ENCODE measurements at places on chromosomes 13 and 19.

GRCh38 chr19:34229721-34230120, 24.6 kb upstream of the GARRE1 start:
- DNase-seq = no peak

DNA sequence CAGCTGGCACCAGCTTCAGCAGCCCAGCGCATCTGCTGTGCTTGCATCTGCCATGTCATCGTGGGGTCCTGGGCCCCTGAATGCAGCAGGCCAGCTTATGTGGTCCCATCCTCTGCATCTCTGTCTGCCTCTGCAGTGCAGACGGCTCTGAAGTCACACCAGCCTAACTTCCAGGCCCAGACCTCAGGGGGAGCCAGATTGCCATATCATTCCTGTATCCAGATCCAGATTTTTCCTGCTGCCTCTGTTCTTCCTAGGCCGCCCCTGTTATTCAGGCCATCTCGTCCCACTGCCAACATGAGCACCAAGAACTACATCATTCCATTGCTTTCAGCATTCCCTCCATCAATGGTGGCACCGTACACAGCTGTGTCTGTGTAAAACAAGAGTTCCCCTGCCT, 571.6 kb downstream of the UQCRFS1 start:
- no peak for DNase-seq

DNA sequence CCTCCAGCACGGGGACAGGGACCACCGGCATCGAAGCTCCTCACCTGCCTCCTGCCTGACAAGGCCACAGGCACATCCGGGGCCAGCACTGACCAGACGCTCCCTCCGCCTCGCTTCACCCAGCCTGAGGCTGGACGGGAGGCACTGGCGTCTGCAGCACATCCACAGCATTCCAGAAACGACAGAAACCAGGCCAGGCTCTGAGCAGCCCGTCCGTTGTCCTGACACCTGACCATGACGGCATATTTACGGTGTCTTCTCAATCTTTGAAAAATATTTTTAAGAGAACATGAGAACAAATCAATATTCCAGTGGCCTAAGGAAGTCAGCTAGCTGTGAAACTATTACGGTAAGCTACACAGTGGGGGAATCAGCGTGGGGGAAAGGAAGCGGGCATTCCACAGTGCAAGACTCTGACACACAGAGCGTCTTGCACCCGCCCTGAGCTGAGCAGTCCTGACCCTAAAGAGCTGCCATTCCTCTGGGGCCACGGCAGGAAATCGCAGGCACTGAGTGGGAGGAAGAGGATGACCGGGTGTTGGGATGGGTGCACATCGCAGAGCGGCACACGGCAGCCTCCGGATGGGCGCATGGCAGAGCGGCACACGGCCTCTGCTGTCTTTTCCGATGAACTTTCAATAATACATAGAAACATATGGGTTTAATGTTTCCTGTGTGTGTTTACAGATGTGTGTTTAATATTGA, 26.8 kb downstream of the RASA3 start:
- peak; percentile 32 for DNase-seq

- DNase-seq = no peak
These were observed 21.7 kb upstream of the SCEL start for GRCh38 chr13:77513719-77514335.

- no peak for DNase-seq
These were observed 20.6 kb downstream of the ZNF558 start for GRCh38 chr19:8811315-8812172.

GRCh38 chr13:89514534-89515312, 1832.8 kb upstream of the MIR17HG start:
- no peak for DNase-seq

- DNase-seq = no peak
These were observed 5.4 kb downstream of the NCLN start for GRCh38 chr19:3190921-3191805.

- no peak for DNase-seq
These were observed 33.6 kb upstream of the EDNRB start for GRCh38 chr13:77952276-77952675.

DNA sequence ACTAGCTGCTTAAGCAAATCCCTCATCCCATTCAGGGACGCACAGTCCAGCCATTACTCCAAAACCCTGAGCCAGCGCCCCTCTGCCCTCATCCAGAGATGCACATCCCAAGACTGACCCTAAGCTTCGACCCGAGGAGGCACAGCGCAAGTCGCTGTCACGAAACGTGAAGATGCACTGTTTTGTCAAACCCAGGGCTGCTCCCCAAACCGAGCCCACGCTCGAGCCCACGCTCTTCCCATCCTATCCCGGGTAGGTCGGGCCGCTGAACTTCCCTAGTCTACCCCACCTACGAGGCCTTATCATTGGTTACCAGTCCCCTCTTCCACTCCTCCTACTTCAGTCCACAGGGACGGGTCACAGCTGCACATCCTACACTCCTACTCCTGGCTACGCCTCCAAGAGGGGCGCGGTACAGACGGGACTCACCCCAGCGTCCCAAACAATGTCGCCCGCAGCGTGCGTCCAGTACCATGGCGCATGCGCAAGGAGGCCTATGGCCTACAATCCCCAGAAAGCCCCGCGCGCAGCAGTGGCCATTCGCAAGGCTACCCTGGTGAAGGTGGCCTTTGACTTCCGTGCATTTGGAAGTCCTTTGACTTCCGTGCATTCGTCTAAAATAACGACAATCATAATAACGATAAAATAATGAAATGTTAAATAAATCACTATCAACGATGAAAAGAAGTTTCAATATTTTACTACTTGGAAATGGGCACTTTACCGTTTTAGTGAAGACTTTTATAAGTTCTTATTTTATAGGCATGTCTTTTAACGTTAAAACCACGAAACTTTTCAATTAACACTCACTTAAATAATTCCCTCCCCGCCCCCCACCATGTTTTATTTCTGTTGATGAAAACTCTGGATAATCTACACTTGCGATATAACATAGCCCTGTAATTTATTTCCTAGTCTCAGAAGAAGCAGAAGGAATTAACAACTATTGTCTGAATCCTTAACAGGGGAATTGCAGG, at the start of gene ZNF285:
ZNF285 (minus strand) TSS at position 470 of the 977 bp plus-strand sequence. CDS start 4,395 bp downstream, outside the sequence.
- peak; percentile 98 for DNase-seq

- DNase-seq = peak; percentile 49
These were observed 18.2 kb upstream of the MED4 start for GRCh38 chr13:48112896-48113755.

DNA sequence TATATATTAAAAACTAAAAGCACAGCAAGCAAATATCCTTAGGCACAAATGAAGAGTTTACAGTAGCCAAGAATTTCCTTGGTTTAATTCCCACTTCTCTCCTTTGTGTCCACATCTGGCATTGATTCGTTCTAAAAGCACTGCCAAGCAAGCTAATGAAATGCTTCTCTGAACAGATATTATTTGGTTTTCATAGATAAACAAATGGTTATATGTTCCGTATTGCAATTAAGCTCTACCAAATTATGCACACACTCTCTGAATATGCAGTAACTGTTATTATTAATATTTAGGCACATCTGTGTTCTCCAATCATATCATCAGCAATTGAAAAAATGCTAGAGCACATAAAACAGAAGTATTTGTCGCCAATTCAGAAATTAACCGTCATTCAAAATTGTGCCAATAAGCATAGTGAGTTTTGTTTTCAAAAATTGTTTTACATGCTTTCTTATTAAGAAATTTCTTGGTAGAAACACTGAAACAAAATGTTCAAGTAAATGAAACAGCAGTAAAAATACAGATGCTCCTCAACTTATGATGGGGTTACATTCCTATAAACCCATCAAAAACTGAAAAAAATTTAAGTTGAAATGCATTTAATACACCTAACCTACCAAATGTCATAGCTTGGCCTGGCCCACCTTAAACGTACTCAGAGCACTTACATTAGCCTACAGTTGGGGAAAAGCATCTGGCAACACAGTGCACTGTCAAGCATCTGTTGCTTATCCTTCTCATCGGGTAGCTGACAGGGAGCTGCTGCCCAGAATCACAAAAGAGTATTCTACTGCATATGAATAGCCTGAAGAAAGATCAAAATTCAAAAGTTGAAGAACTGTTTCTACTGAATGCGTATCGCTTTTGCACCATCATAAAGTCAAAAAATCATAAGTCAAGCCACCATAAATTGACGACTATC, 2134.7 kb downstream of the PCDH9 start:
- no peak for DNase-seq

GRCh38 chr13:48600374-48601364, 53.1 kb upstream of the CYSLTR2 start:
- DNase-seq = peak; percentile 46

DNA sequence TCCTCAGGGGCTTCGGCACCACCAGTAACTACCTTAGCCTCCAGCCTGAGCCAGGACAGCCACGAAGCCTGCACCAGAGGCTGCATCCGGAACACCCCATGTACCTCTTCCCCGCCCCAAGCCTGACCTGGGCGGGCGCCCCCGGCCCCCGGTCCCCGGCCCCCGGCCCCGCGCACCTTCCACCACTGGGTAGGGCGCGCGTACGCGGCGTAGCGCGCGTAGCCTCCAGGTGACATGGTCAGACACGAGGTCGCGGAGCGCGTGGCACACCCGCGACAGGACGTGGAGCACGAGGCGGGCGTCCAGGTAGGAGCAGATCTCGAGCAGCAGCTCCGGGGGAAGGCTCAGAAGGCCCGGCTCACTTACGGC, 450 bp downstream of the FBXW9 start:
- no peak for DNase-seq

- DNase-seq = no peak
These were observed 1.3 kb downstream of the CCDC9 start for GRCh38 chr19:47257411-47258169.

- DNase-seq = peak; percentile 85
These were observed 180.4 kb downstream of the KATNAL1 start for GRCh38 chr13:30126903-30127428.

DNA sequence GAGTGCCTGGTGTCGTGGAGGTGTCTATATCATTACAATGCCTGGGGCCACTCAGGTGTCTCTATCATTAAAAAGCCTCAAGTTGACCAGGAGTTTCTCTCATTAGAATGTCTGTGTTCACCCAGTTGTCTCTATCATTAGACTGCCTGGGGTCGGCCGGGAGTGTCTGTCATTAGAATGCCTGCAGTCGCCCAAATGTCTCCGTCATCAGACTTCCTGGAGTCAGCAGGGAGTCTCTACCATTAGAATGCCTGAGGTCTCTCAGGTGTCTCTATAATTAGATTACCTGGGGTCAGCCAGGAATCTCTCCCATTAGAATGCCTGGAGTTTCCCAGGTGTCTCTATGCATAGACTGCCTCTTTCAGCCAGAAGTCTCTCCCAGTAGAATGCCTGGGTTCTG, 1477.6 kb downstream of the UQCRFS1 start:
- no peak for DNase-seq

GRCh38 chr13:96072392-96072791, 17.5 kb upstream of the HS6ST3 start:
- no peak for DNase-seq

- DNase-seq = no peak
These were observed 81.2 kb downstream of the TM9SF2 start for GRCh38 chr13:99582511-99582910.

GRCh38 chr19:40609561-40610395, 8.6 kb downstream of the LTBP4 start:
- DNase-seq = peak; percentile 74

GRCh38 chr19:6236310-6237291, 43.2 kb downstream of the MLLT1 start:
- no peak for DNase-seq

GRCh38 chr19:55369653-55370304, 484 bp downstream of the IL11 start:
- peak; percentile 89 for DNase-seq

- peak; percentile 29 for DNase-seq
These were observed 344.1 kb downstream of the RFC3 start for GRCh38 chr13:34161931-34162543.

DNA sequence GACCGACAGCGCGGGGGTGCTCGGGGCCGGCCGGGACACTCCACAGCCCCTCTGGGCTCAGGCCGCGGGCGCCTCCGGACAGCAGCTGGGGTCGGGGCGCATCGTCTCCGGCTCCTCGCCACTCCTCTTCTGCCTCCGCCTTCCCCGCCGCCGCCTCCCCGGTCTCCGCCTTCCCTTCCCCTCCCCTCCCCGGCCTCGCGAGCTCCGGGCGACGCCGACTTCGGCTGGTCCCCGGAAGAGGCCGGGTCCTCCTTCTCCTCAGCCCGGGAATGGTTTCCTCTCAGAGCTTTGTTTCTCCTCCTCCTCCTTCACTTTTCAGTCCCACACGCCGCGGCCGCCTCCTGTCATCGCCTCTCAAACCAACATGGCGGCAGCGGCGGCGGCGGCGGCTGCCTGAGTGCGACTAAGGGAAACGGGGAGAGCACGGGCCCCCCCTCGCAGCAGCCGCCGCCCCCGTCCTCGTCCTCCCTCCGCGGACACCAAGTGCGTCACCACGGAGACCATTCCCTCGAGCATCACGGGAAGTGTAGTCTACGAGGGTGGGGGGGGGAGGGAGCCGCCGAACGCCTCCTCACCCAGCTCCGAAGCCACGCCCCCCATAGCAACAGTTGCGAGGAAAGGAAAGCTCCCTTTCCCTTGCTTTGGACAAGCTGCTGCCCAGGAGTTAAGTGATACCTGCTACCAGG, at the start of gene UBL3:
UBL3 (minus strand) TSS at position 405 of the 686 bp plus-strand sequence. CDS start 1,079 bp downstream, outside the sequence.
- DNase-seq = peak; percentile 96

- DNase-seq = peak; percentile 1
These were observed 82.3 kb upstream of the PDCD5 start for GRCh38 chr19:32498648-32499200.
